ENCODE measurements at places on chromosomes 3 and 15.

GRCh38 chr3:150362515-150363302 lies 45.4 kb upstream of the TSC22D2 start:
- no peak for DNase-seq

DNA sequence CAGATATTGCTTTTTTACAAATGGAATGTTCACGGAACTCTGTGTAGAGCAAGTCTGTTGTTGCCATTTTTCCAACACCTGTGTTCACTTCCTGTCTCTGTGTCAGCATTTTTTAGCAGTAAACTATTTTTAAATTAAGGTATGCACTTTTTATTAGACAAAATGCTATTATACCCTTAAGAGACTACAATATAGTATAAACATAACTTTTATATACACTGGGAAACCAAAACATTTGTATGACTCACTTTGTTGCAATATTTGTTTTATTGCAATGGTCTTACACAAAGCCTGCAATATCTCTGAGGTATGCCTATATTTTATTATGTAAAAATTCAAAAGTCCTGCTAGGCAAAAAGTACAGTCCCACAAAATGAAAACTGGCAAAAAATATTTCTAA lies 39.8 kb upstream of the FGF7 start:
- DNase-seq, result no peak

- DNase-seq, result no peak
These were observed 138.4 kb downstream of the FAM43A start for GRCh38 chr3:194824100-194824499.

GRCh38 chr3:46061108-46061720 lies 33.9 kb upstream of the XCR1 start:
- DNase-seq, result no peak

- DNase-seq, result no peak
These were observed 53.5 kb downstream of the BSN start for GRCh38 chr3:49607796-49608195.

DNA sequence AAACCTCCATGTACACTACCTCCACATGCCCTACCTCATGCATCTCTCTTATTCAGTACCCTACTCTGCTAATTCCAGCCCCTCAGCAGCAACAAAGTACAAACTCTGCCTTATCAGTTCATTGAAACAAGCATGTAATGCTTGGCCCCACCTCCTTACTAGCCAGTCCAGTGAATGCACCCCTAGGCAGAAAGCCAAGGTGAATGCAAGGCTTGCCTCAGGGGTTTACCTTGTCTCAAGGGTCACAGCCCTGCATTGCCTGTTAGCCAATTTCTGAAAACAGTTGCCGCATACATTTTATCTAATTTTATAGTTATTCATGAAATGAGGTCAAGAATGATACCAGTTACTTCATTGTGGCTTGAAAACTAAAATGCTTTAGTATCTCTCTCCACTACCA lies 576.4 kb downstream of the FHIT start:
- DNase-seq, result no peak

- DNase-seq, result no peak
These were observed 75.8 kb downstream of the CPN2 start for GRCh38 chr3:194275291-194275690.

DNA sequence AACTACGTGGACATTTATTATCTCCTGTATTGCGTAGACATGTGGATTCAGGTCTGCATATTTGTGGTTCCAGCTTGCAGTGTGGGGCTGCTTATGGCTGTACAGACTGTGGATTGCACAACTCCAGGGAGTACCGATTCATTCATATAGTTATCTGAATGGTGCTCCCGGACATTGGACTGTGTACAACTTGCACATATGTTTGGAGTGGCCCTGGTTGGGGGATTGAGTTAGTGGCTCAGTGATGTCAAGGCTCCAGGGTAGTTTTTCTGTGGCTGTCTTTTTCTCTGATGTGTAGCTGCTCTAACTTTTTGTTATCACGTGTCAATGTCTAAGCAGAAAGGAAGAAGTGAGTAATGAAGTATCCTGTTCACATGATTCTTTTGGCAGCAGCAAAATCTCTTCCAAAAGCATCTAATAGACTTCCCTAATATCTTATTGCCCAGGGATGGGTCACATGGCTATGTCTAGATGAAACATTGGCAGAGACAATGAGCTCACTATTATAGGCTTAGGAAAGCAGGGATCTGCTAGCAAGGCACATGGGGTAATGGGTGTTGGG lies 15.8 kb downstream of the ST3GAL6 start:
- DNase-seq, result no peak

GRCh38 chr3:58258392-58259055 lies 20.9 kb downstream of the ABHD6 start:
- DNase-seq, result no peak

DNA sequence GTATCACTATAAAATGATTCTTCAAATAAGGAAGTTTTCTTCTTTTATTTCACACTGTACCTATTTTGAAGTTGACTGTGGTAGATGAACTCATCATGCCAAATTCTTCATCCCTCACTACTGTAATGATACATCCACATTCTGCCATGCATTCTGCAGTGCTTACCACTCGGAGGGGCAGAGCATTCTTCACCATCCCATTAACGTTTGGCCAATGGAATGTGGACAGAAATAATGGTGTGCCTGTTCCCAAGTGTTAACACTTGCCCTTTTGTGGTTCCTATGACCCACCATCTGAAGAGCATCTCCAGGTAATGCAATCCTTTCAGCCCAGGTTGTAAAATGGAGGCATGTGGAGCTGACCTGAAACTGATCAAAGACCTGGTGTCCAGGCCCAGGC lies 18.6 kb downstream of the GOLIM4 start:
- no peak for DNase-seq

- no peak for DNase-seq
These were observed 41.4 kb downstream of the OSTN start for GRCh38 chr3:191240486-191240885.

DNA sequence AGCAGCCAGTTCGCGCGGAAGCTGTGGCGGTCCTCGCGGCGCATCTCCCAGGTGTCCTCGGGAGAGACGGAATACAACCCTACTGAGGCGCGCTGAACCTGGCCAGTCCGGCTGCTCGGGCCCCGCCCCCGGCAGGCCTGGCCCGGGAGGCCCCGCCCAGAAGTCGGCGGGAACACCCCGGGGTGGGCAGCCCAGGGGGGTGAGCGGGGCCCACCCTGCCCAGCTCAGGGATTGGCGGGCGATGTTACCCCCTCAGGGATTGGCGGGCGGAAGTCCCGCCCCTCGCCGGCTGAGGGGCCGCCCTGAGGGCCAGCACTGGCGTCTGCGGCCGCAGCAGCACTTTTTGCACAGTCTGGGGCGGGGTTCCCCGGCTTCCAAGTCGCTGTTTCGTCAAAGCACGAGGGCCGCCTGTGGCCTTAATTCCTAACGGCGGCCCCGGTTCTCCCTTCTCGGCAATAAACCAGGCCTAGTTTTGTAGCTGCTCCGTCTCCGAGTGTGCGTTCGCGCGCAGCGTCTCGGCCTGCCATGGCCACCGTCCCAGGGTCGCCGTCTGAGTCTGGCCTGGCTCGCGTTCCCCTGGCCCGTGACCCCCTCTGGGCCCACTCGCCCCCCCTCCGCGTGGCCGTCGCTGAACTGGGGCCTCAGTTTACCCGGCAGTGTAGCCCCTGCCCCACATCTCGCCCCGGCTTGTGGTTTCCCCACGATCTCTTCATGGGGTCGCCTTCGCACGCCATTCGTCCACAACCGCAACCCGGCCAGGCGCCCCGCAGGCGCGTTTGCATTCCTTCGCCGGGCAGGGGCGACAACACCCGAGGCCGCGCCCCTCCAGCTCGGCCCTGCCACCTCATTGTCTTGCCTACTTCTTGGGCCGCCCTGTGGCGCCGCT lies 30.0 kb downstream of the NBEAL2 start:
- peak; percentile 92 for DNase-seq

GRCh38 chr3:52454938-52455282 lies 494 bp upstream of the NISCH start:
- no peak for DNase-seq

- DNase-seq, result no peak
These were observed 47.9 kb downstream of the PIK3CA start for GRCh38 chr3:179196098-179196497.

DNA sequence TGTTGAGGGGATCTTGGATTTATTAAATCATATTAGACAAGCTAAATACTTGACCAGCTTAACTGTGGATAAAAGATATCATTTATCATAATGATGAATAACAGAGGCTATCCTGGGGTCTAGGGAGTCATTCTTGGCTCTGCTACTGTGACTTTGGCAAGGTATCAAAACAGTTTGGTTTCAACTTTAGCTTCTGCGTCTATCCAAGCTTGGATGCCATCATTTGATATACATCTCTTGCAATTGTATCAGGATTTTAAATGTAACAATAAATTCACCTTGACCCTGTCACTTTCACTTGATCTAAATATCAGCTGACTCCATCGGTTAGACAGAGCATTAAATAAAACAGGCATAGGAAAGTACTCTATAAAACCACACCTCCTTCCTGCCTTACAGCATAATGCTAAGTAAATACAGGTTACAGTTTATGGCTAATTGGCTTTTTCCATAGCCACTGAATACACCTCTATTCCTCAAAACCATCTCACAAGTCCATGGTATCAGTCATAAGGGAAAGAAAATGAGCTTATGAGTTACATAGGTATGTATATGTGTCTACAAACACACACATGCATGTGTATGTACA lies 262.9 kb downstream of the CTNNB1 start:
- no peak for DNase-seq

DNA sequence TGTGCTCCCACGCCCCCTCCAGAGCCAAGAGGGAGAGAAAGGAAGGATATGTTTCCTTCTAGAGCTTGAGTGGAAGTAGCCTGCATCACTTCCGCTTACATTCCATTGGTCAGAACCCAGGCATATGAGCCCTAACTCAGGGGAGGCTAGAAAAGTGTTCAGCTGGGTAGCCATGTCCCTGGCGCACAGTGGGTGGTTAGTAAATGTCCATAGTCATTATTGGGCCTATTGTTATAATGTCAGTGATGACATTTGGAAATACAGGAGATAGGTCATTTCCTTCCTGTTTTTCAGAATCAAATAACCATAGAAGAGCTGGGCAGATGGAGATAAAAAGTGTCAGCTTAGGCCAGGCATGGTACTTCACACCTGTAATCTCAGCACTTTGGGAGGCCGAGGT lies 27.3 kb downstream of the CD276 start:
- DNase-seq, result no peak

- peak; percentile 89 for DNase-seq
These were observed 33.2 kb downstream of the ZNF106 start for GRCh38 chr15:42457445-42458442.

DNA sequence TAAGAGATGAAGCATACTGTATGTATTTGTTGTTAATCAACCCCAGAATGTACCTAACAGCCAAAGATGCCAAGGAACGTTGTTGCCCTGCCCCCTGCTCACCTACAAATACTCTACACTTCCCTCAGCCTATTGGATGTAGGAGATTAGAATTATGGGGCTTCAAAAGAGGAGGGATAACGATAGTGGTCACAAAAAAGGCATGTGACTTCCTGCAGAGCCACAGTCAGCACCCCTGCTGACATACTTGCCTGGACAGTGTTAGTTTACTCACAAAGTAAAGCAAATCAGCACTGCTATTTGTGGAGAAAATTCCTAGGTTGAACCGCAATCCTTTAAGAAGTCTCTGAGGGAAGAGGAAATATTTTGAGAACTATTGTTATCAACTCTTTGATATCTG lies 37.9 kb downstream of the PARP15 start:
- DNase-seq, result no peak

DNA sequence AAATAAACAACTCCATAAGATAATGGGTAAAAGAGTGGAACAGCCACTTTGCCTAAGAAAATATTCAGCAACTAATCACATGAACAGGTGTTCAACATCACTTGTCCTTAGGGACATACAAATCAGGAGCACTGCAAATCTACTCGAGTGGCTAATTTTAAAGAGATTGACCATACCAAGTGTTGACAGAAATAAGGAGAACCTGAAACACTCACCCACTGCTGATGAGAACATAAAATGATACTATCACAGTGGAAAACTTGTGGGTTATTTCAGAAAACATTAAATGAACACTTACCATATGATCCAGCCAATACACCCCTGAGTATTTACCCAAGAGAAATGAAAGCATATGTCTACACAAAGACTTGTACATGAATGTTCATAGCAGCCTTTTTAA lies 70.5 kb downstream of the GABRB3 start:
- no peak for DNase-seq

GRCh38 chr3:178206521-178206920 lies 329.7 kb upstream of the KCNMB2 start:
- DNase-seq, result no peak

- DNase-seq, result no peak
These were observed 22.9 kb downstream of the PRR20G start for GRCh38 chr3:127264794-127265514.

DNA sequence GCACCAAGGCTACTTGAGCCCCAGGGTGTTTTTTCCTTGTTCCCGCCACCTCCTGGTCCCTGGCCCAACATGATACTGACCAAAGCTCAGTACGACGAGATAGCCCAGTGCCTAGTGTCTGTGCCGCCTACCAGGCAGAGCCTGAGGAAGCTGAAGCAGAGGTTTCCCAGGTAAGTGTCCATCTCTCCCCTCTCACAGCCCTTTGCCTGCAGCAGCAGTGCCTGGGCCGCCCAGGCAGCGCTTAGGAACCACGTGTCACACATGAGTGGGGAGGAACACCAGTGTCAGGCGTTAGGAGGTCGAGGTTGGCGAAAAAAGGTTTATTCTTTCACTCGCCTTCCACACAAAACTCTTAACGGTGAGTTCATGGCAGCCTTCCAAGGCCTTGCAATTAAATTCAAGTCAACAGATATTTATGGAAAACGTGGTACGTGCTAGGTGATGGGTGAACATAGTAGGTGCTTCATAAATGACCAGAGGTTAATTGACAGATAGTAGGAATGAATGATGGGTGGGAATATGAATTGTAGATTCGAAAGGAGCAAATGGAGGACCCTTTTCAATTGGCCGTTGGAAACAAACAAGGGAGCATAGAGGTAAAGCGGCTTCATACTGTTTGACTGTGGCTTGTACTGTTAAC lies 486 bp downstream of the CDIN1 start:
- DNase-seq, result no peak

DNA sequence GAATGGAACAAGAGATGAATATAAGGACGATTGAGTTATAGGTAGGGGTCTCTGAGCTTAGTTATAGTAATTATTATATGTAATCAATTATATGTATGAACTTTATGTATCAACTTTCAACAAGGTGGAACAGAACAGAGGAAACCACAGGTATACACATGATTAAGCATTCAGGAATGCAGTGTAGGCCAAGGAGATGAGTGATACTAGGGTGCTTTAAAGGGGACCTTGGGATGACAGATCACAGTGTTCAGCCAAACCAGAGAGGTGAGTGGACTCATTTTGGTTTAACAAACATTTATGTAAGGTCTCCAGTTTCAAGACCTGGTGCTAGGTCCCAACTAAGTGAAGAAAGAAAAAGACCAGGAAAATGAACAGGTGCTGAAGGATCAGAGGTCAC lies 895.5 kb downstream of the ROBO2 start:
- no peak for DNase-seq

DNA sequence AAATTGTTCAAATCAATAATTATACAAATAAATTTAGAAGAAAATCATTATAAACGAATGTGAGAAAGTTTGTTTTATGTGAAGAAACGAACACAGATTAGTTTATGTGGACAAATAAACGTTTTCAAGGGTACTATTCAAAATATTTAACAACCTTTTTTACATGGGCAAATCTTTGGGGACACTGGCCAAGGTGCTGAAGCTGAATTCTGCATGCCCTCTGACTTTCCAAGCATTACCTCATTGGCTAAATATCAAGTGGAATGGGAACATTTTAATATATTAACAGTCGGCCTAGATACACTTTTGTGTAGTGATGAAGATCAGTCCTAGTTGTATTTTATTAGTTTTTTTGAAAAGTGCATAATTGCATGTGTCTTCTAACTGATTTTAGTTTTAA lies 636.4 kb upstream of the DPPA4 start:
- no peak for DNase-seq

GRCh38 chr15:48149858-48150257 lies 28.2 kb downstream of the MYEF2 start:
- no peak for DNase-seq

All from right lung (tissue), 10 donors.